ENCODE measurements at places on chromosomes 12 and 14.
A peak's percentile ranks its signal among the peaks of the same experiment; 100 is the strongest.

- DNase-seq = no peak
Observed at GRCh38 chr12:110109037-110109836, 14.9 kb upstream of the IFT81 start.

DNA sequence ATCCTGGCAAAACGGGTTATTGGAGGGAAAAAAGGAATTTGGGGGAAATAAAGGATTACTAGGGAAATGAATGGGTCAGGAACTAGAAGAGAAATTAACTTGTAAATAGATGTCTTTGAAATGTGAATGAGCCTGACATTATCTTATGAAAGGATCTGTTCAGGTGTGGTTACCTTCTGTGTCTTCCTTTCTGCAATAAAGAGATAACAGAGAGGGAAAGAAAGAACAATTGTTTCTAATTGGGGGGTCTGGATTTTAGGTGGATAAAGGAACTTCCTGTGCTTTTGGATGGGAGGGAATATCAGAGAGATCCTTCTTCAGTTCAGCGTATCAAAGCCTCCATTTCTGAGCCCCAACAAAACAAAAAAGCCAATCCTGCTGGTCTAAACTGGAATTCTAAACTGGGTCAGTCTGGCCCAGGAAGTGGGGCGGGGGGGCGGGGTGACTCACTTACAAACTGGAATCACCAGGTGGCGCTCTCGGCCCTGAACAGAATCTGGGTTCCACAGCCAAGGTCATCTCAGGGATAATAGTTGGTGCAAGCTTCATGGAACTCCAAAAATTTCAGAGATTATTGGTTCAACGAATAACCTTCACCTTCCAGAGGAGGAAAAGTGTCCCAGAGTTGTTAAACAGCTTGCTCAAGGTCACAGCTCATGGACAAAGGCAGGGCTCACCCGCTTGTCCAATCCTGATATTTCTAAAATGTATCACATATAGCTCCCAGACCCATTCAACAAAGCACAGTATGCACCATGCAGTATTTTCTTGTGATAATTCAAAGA is 15.2 kb upstream of the PEBP1 start:
- peak; percentile 3 for DNase-seq

DNA sequence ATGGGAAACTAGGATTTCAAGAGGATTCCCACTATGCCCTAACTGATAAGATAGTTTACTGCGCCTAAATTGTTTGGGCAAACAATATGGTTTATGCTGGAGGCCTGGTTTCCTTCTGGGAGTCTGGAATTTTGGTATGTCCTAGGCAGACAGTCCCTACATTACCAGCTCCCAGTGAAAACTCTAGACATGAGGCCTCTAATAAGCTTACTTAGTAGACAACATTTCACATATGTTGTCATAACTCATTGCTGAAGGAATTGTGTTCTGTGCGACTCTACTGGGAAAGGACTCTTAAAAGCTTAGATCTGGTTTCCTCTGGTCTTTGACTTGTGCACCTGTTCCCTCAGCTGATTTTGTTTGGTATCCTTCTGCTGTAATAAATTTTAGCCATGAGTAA is 18.0 kb upstream of the PRPF39 start:
- DNase-seq = no peak

DNA sequence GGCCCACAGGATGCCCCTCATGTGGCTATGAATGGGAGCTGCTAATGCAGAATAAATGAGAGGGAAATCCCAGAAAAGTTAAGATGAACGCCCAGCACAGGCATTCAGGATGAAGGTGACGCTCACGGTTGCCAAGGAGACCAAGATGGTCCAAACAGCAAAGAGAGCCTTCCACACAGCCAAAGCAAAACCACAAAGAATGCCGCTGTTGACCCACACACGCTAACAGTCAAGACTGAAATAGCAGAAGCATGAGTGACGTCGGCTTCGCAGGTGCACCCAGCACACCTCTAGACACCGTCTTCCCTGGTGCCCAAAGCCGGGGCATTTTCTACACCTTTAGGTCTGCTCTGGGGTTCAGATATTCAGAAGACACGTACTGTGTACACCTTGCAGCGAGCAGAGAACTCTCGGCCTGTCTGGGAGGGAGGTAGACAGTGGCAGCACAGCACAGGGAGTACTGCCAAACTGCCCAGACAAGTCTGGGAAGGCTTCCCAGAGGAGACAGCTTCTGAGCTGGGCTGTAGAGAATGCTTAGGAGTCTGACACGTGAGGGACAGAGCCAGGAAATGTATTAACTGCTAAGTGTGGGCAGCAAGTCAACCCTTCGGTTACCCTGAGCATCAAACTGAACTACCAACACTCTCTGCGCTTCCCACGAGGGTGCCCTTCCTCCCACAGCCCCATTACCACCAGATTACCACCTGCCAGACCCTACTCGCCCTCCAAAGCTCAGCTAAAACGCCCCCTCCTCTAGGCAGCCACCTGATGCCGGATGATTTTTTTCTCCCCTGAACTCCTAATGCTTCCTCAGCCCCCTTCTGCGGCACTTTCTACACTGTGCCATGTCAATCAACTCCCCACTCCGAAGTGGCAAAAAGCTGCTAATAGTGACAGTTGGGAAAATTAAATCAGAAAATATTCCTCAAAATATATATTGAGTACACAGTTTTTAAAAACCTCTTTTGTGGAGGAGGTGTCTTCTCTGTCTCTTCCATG is 50.1 kb downstream of the CCDC88C start:
- DNase-seq = no peak

GRCh38 chr12:50751948-50752721 is 11.8 kb upstream of the ATF1 start:
- no peak for DNase-seq

- no peak for DNase-seq
Observed at GRCh38 chr12:119179335-119180021, 747 bp downstream of the HSPB8 start.

DNA sequence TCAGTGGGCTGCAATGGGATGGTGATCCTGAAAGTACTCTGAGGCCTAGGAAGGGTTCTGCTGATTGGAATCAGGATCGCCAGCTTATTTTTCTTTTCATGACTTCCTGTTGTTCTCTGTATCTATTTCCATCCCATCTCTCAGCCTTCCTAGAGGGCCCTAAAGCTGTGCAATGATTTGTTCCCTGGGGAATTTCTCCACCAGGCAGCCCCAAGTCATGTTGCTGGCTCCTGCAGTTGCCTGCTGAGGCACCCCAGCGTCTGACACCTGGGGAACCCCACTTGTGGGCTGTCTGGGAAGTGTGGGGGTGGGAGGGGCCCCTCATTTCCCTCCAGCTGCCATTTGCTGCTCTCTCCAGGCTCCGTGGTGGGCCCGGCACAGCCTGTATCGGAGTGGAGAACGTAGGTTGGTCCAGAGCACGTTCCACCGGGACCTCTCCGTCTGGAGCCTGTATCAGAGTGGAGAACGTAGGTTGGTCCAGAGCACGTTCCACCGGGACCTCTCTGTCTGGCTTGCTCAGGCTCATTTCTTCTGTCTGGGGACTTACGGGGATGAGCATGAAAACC is 138.3 kb downstream of the TSPAN9 start:
- no peak for DNase-seq

- no peak for DNase-seq
Observed at GRCh38 chr14:104358528-104359300, 220.3 kb downstream of the KIF26A start.

DNA sequence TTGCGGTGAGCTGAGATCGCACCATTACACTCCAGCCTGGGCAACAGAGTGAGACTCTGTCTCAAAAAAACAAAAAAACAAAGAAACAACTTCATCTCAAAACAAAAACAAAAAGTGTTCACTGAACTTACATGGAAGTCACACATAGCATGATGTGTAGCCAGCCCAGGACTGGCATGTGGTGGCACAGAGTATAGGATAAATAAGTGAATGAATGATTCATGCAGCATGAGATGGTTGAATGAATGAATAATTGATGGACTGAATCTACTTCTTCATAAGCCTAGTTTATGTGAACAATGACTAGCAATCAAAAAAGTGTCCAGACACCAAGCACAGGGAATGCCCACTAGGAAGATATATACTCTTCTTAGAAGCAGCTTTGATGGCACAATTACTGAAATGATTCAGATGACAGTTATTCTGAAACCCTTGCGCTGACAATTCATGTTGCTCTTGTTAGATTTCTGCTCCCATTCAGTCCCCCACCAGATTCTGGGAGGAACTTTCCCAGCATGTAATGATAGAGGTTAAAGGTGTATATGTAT is 31.6 kb upstream of the SERPINA6 start:
- no peak for DNase-seq

GRCh38 chr12:61524851-61525250 is 735.4 kb upstream of the USP15 start:
- DNase-seq = no peak

DNA sequence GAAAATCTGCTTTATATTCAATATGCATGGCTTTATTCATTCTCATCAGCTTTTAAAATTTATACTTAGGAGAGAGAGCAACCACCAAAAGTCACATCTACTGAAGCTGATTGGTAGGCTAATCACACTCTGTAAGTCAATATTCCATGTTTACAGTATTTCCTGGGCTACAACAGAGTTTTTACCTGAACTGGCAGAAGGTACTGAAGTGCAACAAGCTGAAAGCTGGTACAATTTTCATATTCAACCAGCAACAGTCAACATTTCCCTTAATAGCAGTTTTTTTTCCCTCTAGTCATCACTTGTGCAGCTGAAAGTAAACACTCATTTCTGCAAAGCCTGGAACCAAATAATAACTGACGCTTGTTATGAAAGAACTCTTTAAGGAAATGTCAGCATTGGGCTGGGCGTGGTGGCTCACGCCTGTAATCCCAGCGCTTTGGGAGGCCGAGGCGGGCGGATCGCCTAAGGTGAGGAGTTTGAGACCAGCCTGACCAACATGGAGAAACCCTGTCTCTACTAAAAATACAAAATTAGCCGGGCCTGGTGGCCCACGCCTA is 12.9 kb downstream of the BRAP start:
- no peak for DNase-seq

DNA sequence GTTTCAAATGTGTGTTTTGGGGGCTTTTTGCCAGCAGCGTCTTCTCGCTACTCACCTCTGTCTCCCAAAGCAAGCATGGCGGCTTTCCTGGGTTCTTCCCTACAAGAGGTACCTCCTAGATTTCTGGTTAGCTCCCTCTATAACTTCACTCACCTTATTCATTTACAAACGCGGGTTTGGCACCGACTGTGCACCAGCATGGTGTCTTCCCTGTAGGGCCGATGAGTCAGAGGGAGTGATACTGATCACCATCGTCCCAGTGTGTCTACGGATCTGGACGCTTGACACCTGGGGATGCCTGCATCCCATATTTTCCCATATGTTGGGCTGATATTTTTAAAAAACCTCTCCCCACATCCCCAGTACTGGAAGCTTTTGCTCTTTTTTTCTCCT is 8.0 kb upstream of the SERPINA12 start:
- DNase-seq = no peak

DNA sequence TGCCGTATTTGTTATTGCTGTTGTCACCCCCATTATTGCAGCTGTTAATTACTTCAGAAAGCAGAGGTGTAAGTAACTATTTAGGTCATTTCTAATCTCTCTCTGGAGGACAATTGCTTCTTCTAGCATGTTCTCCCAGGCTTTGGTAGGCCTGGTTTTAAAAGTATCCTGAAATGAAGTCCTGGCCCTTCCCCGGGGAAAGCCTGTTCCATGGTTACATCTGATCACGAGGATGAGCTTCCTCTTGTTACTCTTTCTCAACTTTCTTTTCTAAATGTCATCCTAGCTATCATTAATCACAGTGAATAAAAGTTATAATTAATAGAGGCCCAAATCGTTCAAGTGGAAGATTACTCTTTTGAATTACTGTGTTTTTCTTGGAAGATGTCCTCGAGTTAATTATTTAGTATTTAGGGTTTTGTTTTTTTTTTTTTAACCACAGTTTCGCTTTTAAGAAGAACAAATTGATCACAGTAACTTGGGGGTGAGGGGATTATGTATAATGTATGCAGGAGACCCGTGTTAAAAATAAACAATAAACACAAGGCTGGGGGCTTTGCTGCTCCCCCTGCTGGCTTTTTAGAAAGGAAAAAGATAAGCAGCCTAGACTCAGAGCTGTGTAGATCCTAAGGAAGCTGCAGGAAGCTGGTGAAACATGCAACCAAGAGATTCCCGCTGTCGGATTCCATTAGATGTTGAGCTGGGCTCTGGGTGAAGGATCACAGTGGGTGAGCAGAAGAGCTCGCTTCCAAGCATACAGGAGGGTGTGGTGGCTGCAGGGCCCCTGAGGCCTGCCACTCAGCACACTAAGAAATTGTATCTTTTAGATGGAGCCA is 420.1 kb downstream of the FUT8 start:
- DNase-seq = no peak

- DNase-seq = no peak
Observed at GRCh38 chr12:93198086-93198485, 179.6 kb upstream of the NUDT4 start.

GRCh38 chr14:53621921-53622320 is 334.7 kb downstream of the BMP4 start:
- no peak for DNase-seq

- no peak for DNase-seq
Observed at GRCh38 chr12:39685854-39686657, 66.5 kb upstream of the ABCD2 start.

- peak; percentile 17 for DNase-seq
Observed at GRCh38 chr12:111304642-111305071, 64.2 kb downstream of the PHETA1 start.

GRCh38 chr12:39343665-39344064 is 99.3 kb downstream of the KIF21A start:
- DNase-seq = no peak

All from KG1 (cell line).